Sigmoid colon (tissue), 7 donors: ENCODE measurements at places on chromosomes 6 and 20.

DNA sequence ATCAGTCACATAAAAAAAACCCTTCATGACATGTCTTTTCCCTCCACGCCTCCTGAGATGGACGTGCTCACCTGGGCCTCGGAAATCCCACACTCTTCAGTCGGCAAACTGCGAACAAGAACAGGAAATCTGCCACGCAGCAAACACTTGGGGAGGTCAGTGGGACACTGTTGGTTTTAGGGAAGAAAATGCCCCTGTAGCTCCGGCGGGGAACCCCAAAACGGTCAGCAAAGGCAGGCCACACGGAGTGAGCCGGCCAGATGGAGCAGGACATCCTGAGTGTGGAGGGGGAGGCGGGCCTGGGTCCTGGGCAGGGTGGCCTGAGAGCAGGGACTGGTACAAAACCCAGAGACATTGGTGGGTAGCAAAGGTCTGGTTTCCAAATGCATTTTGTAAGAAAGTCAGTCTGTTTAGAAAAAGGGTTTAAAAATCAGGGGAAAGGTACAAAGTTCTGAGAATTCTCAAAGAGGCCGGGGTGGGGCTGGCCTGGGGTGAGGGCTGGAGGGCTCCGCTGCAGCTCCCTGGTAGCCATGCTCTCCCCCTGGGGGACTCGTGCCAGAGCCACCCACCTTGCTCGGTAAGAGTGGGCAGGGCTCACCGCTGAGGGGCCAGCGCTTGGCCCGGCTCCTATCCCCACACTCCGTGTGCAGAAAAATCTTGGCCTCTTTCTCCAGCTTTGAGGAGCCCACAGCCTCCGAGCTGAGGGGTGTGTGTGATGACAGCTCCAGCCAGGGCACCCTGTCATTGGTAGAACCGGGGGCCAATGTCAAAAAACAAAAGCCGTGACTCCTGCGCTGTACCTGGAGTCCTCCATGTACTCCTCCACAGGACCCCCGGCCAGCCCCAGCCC, 5.2 kb downstream of the SLC2A4RG start:
- no peak for DNase-seq
- no peak overlapping the region for H3K4me3 ChIP-seq
- peaks cover 17% of the 10 kb centered on the region for H3K4me1 ChIP-seq
- H3K27ac ChIP-seq, result no peak overlapping the region
- no peaks in the 10 kb centered on the region for H3K27me3 ChIP-seq

- no peak for DNase-seq
- H3K36me3 ChIP-seq, result no peaks in the 10 kb centered on the region
- H3K27ac ChIP-seq, result no peak overlapping the region
- H3K4me3 ChIP-seq, result no peak overlapping the region
- no peaks in the 10 kb centered on the region for H3K4me1 ChIP-seq
- no peaks in the 10 kb centered on the region for H3K27me3 ChIP-seq
Observed at GRCh38 chr6:9334979-9335378, 899.6 kb upstream of the SLC35B3 start.

- H3K36me3 ChIP-seq, result no peaks in the 10 kb centered on the region
- no peak for DNase-seq
- peak overlapping the region; percentile 9 for H3K27ac ChIP-seq
- H3K4me1 ChIP-seq, result peaks cover 44% of the 10 kb centered on the region
- no peak overlapping the region for H3K4me3 ChIP-seq
- H3K27me3 ChIP-seq, result no peaks in the 10 kb centered on the region
Observed at GRCh38 chr20:19427480-19427879, 215.0 kb downstream of the SLC24A3 start.

DNA sequence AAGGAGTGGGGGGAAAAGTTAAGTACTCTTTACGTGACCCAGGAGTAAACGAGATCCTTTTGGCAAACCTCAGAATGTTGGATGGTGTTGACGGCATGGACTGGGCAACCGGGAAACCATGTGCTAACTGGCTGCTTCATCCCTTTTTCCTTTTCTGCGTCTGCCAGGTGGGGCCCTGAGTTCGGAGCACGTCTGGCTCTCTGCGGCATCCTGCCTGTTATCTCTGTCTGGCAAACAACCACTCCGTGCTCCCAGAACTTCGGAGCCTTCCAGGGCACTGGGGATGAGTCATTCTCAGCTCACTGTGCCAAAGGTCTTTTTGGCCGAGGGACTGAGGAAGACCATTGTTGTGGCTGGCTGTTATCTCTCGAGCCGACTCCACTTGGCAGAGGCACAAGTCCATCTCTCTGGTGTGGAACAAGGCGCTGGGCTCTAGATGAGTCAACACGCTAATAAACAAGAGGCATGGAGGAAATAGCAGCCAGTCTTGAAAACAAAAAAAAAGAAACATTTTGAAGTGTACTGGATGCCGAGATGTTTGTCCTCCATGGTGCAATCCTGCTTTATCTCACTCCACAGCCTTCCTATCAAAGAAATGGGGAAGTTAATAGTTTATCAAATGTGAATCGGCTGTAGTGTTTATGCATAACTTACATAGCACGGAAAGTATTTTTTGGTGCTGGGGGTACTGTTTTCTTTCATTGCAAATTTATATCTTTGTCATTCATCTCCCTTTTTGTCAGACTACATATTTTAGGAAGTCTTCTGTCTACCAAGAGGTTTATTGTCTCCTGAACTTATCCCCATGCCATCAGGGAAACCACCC, 64.6 kb upstream of the TXNDC5 start:
- peaks cover 19% of the 10 kb centered on the region for H3K4me1 ChIP-seq
- H3K4me3 ChIP-seq, result peak overlapping the region; percentile 28
- no peaks in the 10 kb centered on the region for H3K36me3 ChIP-seq
- H3K27me3 ChIP-seq, result no peaks in the 10 kb centered on the region

DNA sequence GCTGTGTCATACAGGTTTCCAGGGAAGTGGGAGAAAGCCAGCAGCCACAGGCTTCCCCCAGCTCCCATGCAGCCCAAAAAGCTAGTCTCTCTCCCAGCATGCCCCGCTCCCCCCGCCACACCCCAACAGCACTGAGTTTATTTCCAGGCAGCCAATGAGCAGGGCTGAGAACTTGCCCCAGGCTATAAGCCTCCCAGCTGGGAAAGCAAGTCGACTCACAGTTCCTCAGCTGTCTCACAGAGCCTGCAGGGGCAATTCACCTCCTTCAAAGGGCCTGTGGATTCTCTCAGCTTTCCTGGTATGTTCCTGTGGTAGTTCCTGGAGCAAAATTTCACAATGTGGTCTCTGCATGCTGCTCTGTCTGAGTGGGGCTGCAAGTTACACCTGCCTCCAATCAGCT, 34.2 kb downstream of the PAX1 start:
- no peaks in the 10 kb centered on the region for H3K4me1 ChIP-seq
- H3K27ac ChIP-seq, result no peak overlapping the region
- no peaks in the 10 kb centered on the region for H3K27me3 ChIP-seq
- H3K4me3 ChIP-seq, result no peak overlapping the region

GRCh38 chr20:40156600-40157317, 532.3 kb downstream of the MAFB start:
- H3K27ac ChIP-seq, result no peak overlapping the region
- no peaks in the 10 kb centered on the region for H3K27me3 ChIP-seq
- no peak overlapping the region for H3K4me3 ChIP-seq
- H3K36me3 ChIP-seq, result no peaks in the 10 kb centered on the region
- DNase-seq, result no peak
